ENCODE measurements at places on chromosomes 7 and 10. TPM values are rescaled to one million over a fixed set of nuclear protein-coding genes. Genes with fewer than 3 reads are reported as not detected.

The CDNF gene
- total RNA-seq, result 1.7 TPM

DNA sequence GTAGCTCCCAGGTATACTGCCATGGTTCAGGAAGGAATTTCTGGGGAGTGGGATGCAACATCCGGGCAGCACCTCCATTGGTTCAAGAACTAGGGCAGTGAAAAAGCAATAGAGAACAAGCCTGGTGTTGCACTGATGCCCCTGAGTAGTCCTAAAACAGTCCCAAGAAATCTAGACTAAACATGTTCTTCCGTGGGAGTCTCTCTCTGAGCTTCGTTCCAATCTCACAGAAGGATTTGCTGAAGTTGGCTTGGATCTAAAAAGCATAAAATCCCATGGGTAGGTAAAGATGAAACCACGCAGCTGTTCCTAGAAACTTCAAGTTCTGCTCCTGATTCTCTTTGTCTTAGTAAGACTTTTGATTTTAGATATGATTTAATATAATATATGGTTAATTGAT lies 154.5 kb downstream of the PLXDC2 start:
- no peak for DNase-seq

DNA sequence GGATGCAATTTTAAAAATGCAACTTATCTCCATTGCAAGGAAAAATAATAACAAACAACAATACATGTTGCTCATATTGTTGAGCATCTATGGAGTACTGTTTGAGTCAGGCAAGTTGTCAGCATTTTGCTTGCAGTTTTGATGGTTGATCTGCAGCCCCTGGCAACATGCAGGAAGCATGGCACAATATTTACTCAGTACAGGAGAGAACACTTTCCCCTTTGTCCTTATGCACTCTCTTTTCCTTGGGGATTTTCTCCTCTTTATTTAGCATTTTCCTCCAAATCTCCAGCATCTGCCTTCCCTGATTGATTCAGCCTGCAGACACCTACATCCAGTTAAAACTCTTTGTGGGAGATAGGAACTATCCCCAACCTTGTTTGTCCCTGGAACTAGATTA lies 620.5 kb upstream of the LRRN3 start:
- DNase-seq, result no peak

The TMEM130 gene
- total RNA-seq, result 0.73 TPM

GRCh38 chr7:40327873-40328272 lies 193.1 kb downstream of the SUGCT start:
- no peak for DNase-seq

DNA sequence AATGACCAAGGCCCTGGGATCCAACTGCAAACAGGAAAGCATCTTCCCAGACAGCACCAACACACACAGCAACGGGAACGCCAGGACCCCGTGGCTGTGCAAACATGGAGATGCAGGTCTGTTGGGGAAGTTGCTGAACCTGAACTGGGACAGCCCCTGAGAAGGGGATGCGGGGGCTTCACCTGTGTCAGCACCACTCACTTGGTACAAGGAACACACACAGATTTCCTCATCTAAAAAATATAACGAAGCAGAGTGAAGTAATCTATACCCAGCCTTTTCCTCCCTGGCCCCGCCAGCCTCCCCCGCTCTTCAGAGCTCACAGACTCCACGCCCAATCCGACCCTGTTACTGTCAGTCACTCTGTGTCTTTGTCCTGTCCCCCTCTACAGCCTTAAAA lies 93.0 kb downstream of the PTPRN2 start:
- no peak for DNase-seq

The UPF2 gene
- 18.7 TPM for total RNA-seq
